A549 treated with GW870086 at 1 μM for 4 hours (cell line): ENCODE measurements at places on chromosomes 7 and 10. TPM values are rescaled to one million over a fixed set of nuclear protein-coding genes. Genes with fewer than 3 reads are reported as not detected.

UCN3 gene
- not detected in 5 replicates for total RNA-seq

KCNK18 gene
- total RNA-seq = not detected in 5 replicates

EFCAB10 gene
- 2.2 to 3.1 TPM (median 3.0 TPM) in 5 replicates for total RNA-seq

KAZALD1 gene
- 2.3 to 3.1 TPM (median 2.8 TPM) in 5 replicates for total RNA-seq

CALML5 gene
- not detected in 5 replicates for total RNA-seq

FAM241B gene
- total RNA-seq = 16.7 to 19.2 TPM (median 17.2 TPM) in 5 replicates

NRP1 gene
- 67.9 to 94.2 TPM (median 79.5 TPM) in 5 replicates for total RNA-seq

GFRA1 gene
- 7.7 to 12.4 TPM (median 10.0 TPM) in 5 replicates for total RNA-seq

PLAC9 gene
- total RNA-seq = 0.38 TPM in 1 of 5 replicates, not detected in the others

DIP2C gene
- total RNA-seq = 7.1 to 11.8 TPM (median 11.1 TPM) in 5 replicates

SPOCK2 gene
- 0.24 to 0.51 TPM (median 0.36 TPM) in 5 replicates for total RNA-seq

NEUROD6 gene
- not detected in 5 replicates for total RNA-seq

CNOT4 gene
- 10.0 to 11.8 TPM (median 10.7 TPM) in 5 replicates for total RNA-seq

NODAL gene
- not detected in 5 replicates for total RNA-seq

ITIH5 gene
- total RNA-seq = 0.08 to 0.26 TPM (median 0.09 TPM) in 5 replicates

NPFFR1 gene
- 0.05 TPM in 1 of 5 replicates, not detected in the others for total RNA-seq

KMT2C gene
- 4.7 to 8.2 TPM (median 7.5 TPM) in 5 replicates for total RNA-seq

MAGI2 gene
- 0.21 to 0.45 TPM (median 0.36 TPM) in 5 replicates for total RNA-seq

CLCN1 gene
- 0.03 to 0.08 TPM (median 0.03 TPM) in 3 of 5 replicates, not detected in the others for total RNA-seq

SKAP2 gene
- 12.8 to 20.8 TPM (median 16.5 TPM) in 5 replicates for total RNA-seq

FIGNL1 gene
- total RNA-seq = 14.3 to 21.1 TPM (median 16.3 TPM) in 5 replicates

TSPAN12 gene
- 0.38 to 0.63 TPM (median 0.49 TPM) in 5 replicates for total RNA-seq

DRGX gene
- total RNA-seq = 0.05 TPM in 1 of 5 replicates, not detected in the others

NPTX2 gene
- 0.10 to 0.27 TPM (median 0.13 TPM) in 5 replicates for total RNA-seq

PSAP gene
- total RNA-seq = 816 to 957 TPM (median 880 TPM) in 5 replicates

NRG3 gene
- not detected in 5 replicates for total RNA-seq

ZPBP gene
- total RNA-seq = not detected in 5 replicates

AMZ1 gene
- 0.02 to 0.05 TPM (median 0.03 TPM) in 3 of 5 replicates, not detected in the others for total RNA-seq

ANKRD2 gene
- total RNA-seq = 4.2 to 6.9 TPM (median 4.9 TPM) in 5 replicates

NEBL gene
- 6.3 to 8.8 TPM (median 8.4 TPM) in 5 replicates for total RNA-seq

CFAP46 gene
- total RNA-seq = 1.4 to 1.8 TPM (median 1.5 TPM) in 5 replicates

RBM33 gene
- total RNA-seq = 20.6 to 27.8 TPM (median 24.8 TPM) in 5 replicates

RBP4 gene
- total RNA-seq = 8.0 to 11.5 TPM (median 9.6 TPM) in 5 replicates
